ENCODE measurements at places on chromosomes 3 and 15. TPM values are rescaled to one million over a fixed set of nuclear protein-coding genes. Genes with fewer than 3 reads are reported as not detected.

- no peaks in the 10 kb centered on the region for H3K36me3 ChIP-seq
- peaks cover 47% of the 10 kb centered on the region for H3K27me3 ChIP-seq
- no peak overlapping the region for H3K4me3 ChIP-seq
- H3K4me1 ChIP-seq = no peaks in the 10 kb centered on the region
- no peak overlapping the region for H3K27ac ChIP-seq
Measured at GRCh38 chr15:39799552-39800011, 16.9 kb upstream of the FSIP1 start.

DNA sequence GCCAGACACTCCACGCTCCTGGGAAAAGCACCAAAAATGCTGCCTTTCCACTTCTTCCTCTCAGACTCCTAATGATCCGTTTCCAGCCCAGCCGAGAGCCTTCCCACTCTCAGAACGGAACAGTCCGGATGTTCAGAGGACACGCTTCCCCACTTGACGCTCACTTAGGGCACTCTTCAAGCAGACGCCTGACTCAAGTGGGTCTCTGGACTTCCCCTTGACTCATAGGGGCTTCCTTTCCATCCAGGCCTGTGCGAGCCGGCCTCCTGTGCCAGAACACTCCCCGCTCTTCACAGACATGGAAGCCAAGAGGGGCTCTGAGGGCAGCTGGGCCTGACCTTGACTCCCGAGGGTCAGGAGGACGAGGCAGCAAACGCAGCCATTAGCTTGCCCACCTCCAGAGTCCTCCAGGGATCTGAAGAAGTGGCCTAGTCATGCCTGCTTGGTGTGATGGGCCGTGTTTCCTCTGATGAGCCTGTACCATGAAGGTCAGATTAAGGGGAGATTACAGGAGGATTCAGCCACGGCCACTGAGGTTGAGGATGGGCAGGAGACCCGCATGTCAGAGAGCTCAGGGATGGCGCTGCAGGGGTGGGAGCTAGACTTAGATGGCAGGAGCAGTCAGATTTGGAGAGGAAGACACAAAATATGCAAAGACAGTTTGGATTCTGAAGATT lies 114.7 kb upstream of the TLE3 start:
- H3K27ac ChIP-seq = peak overlapping the region; percentile 43
- no peak overlapping the region for H3K4me3 ChIP-seq
- DNase-seq = no peak
- no peaks in the 10 kb centered on the region for H3K4me1 ChIP-seq
- H3K36me3 ChIP-seq = no peaks in the 10 kb centered on the region

DNA sequence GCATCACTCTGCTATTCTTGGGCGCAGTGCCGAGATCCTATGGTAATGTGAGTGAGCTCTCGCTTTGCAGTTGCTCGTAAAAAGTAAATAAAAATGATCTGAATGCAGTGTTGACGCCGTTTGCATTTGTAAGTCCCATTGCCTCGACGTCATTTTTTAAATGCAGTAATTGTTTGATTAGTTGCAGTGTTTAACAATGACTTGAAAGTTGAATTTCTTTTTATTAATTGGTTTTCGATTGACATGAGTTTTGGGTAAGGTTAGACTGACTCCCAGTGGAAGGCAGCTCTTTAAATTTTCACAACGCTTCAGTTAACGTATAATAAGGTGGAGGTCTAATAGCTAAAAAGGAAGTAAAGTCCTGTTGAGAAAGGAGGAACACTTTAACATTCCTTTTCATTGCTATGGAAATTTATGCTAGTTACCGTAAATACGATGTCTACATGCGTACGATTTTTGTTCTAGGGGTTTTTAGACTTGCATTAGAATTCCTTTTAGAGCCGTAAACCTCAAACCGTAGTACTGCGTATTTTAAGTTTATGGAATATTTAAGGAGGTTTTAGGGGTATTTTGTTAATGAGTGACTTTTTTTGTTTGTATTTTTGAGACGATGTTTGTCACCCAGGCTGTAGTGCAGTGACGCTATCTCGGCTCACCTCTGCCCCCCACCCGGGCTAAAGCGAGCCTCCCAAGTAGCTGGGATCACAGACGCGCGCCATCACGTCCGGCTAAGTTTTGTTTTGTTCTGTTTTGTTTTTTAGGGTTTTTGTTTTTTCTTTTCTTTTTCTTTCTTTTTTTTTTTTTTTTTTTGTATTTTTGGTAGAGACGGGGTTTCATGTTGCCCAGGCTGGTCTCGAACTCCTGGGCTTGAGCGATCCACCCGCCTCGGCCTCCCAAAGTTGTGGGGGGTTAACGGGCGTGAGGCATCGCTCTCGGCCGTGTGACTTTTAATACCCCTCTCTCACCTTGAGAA lies 1.4 kb downstream of the MORF4L1 start:
- peaks cover 5% of the 10 kb centered on the region for H3K36me3 ChIP-seq
- DNase-seq = no peak
- peaks cover 39% of the 10 kb centered on the region for H3K4me1 ChIP-seq
- no peaks in the 10 kb centered on the region for H3K27me3 ChIP-seq
- H3K4me3 ChIP-seq = peak overlapping the region; percentile 93

Gene TMEM266
- not detected for total RNA-seq

Gene ARID3B
- total RNA-seq = 77.1 TPM

GRCh38 chr3:170180079-170180907 lies 1.2 kb downstream of the PHC3 start:
- H3K4me1 ChIP-seq = peaks cover 23% of the 10 kb centered on the region
- H3K27ac ChIP-seq = peak overlapping the region; percentile 98
- peak overlapping the region; percentile 93 for H3K4me3 ChIP-seq
- peaks cover 2% of the 10 kb centered on the region for H3K36me3 ChIP-seq
- no peaks in the 10 kb centered on the region for H3K27me3 ChIP-seq
- DNase-seq = no peak

Gene NISCH
- total RNA-seq = 72.5 TPM

DNA sequence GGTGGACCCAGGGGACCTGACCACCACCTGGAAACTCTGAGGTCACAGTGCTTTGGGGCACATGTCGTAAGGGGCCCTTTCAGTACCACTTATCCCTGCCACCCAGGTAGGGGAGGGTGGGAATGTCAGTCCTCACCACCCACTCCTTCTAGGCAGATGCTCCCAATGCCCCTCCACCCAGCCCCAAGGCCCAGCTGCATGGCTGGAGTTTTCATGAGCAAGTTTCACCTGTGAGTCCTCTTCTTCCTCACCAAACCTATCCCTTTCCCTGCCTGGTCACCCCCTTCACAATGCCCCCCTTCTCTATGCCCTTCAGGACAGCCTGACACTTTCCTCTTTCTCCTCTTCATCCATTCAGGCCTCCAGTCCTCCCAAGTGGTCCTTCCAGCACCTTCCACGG lies 9.8 kb downstream of the FAM174B start:
- no peak for DNase-seq
- H3K4me3 ChIP-seq = no peak overlapping the region
- H3K4me1 ChIP-seq = no peaks in the 10 kb centered on the region

- H3K27ac ChIP-seq = no peak overlapping the region
- no peak for DNase-seq
- no peaks in the 10 kb centered on the region for H3K36me3 ChIP-seq
- H3K4me3 ChIP-seq = no peak overlapping the region
- peaks cover 10% of the 10 kb centered on the region for H3K4me1 ChIP-seq
Measured at GRCh38 chr15:32685576-32685975, 32.2 kb upstream of the GREM1 start.

GRCh38 chr15:65476903-65477302 lies 40.6 kb downstream of the DPP8 start:
- no peaks in the 10 kb centered on the region for H3K27me3 ChIP-seq
- no peak overlapping the region for H3K4me3 ChIP-seq
- no peak overlapping the region for H3K27ac ChIP-seq
- peaks cover 22% of the 10 kb centered on the region for H3K36me3 ChIP-seq
- H3K4me1 ChIP-seq = peaks cover 4% of the 10 kb centered on the region
- DNase-seq = no peak

DNA sequence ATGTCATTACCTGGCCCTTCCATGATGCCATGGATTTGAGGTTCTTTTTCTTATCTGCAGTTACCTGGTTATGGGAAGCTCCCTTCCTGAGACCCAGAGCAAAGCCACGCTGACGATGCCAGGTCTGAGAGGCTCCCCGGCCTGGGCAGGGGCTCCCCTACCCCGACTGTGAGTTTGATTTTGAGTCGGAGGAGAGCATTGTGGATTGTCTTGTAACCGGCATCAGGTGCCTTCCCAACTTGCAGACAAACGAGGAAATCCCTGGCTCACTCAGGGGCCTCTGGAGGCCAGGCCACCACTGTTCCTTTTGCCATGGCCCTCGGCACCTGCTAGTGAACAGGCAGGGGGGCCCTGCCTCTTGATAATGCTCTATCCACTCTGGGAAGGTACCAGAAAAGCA lies 151.4 kb downstream of the ATP10A start:
- peak overlapping the region; percentile 53 for H3K27ac ChIP-seq
- no peaks in the 10 kb centered on the region for H3K4me1 ChIP-seq
- H3K4me3 ChIP-seq = no peak overlapping the region
- no peaks in the 10 kb centered on the region for H3K27me3 ChIP-seq
- DNase-seq = no peak
